ENCODE measurements at places on chromosomes 3 and 15.

GRCh38 chr3:126130981-126131745 is 47.2 kb upstream of the SLC41A3 start:
- no peak for DNase-seq

DNA sequence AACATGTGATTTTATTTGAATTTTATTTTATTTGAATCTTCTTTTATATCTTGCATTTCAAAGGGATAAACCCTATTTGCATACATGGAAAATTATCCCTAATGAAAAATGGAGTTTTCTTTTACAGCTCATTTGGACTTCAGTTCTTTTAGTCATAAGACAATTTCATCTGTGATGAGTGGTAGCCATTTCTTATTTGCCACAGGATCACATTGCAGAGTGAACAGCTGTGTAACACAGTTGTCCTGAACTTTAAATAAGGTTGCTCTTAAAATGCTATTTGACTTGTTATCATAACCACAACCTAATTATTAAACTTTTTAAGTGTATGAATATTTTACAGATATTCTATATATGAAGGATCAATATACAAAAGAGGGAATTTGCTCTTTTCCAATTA is 221.7 kb upstream of the ROPN1 start:
- DNase-seq = no peak

- no peak for DNase-seq
Measured at GRCh38 chr15:45919806-45920205, 285.0 kb downstream of the SQOR start.

- no peak for DNase-seq
Measured at GRCh38 chr3:23590424-23591273, 215.1 kb upstream of the UBE2E1 start.

DNA sequence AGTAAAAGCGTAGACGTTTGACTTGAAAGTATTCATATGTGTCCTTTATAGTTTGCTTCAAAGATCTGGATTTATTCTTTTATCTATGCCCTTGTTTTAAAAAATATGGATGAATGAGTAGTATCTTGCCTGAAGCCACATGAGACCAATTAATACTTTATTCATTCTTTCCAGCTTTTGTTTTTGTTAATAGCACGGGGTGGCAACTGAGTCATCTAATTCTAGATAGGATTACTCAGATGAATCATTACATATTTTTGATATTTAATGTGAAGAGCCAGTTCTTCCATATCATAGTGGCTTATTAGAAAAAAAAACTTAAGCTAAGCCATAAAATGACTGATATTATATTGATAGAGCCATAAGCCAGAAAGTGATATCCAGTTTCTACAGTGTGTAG is 121.9 kb downstream of the BBX start:
- DNase-seq = no peak

- no peak for DNase-seq
Measured at GRCh38 chr3:172516318-172517214, 6.7 kb downstream of the TNFSF10 start.

GRCh38 chr15:86060674-86061073 is 19.0 kb upstream of the AGBL1 start:
- no peak for DNase-seq

DNA sequence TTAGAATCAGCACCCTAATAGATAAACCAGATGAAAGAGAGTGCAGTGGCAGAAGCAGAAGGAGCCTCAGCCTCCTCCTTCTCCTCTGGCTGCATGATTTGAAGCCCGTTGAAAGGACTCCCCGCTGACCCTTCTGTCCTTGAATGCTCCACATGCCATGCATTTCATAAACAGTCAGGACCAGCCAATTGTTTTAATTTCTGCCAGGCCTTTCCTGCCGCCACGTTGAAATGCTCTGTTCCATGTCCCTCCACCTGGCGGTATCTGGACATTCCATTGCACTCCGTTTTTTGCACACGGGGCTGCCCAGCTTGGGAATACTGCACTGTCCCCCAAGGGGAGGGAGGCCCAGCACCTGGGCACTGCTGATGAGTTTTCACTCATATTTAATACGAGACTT is 35.2 kb upstream of the GLCE start:
- DNase-seq = no peak

GRCh38 chr3:169931747-169932520 is 20.6 kb downstream of the SAMD7 start:
- DNase-seq = no peak

GRCh38 chr3:188431553-188431952 is 277.6 kb downstream of the LPP start:
- no peak for DNase-seq

DNA sequence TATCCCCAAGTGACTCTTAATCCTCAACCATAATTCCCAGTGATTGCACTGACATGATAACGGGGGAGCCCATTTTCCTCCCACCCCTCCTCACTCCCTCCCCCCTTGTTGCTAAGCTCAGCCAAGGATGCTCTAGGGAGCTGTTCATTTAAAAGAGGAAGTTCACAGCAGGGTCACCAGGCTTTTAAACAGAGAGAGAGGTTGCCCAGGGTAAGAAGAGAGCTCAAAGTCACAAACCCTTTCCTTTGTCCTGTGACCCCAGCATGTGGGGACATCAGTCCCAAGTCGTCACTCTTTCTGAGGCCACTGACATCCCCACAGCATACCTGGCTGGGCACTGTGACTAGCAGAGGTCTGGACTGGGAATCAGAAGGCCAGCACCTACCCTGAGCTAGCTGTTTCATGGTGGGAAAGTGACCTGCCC is 144.1 kb downstream of the RORA start:
- no peak for DNase-seq

- DNase-seq = no peak
Measured at GRCh38 chr3:106006001-106006400, 137.2 kb upstream of the CBLB start.

GRCh38 chr15:97748576-97748975 is 211.9 kb upstream of the ARRDC4 start:
- DNase-seq = no peak

- no peak for DNase-seq
Measured at GRCh38 chr3:181382656-181383055, 329.1 kb upstream of the SOX2 start.

GRCh38 chr3:45244356-45244755 is 18.3 kb upstream of the TMEM158 start:
- DNase-seq = no peak

Measured in KG1 (cell line).